ENCODE measurements at places on chromosomes 1 and 21.

DNA sequence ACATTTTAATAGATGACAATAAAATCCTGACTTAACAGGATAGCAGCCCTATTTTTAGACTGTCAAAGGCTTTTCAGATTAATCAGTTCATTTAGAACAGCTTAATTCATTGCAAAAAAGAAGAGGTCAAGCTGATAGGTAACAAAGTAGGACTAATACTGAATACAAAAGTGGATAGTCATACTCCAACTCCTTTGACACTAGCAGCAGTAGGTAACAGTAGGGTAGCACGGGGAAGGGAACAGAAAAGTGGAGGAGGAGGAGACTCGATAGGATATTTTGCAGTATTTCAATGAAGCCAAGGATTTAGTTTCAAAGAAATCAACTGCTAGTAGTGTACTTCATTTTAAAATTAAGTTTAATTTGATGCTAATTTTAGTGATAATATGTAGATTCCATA is 51.1 kb downstream of the USP1 start:
- no peak for DNase-seq

DNA sequence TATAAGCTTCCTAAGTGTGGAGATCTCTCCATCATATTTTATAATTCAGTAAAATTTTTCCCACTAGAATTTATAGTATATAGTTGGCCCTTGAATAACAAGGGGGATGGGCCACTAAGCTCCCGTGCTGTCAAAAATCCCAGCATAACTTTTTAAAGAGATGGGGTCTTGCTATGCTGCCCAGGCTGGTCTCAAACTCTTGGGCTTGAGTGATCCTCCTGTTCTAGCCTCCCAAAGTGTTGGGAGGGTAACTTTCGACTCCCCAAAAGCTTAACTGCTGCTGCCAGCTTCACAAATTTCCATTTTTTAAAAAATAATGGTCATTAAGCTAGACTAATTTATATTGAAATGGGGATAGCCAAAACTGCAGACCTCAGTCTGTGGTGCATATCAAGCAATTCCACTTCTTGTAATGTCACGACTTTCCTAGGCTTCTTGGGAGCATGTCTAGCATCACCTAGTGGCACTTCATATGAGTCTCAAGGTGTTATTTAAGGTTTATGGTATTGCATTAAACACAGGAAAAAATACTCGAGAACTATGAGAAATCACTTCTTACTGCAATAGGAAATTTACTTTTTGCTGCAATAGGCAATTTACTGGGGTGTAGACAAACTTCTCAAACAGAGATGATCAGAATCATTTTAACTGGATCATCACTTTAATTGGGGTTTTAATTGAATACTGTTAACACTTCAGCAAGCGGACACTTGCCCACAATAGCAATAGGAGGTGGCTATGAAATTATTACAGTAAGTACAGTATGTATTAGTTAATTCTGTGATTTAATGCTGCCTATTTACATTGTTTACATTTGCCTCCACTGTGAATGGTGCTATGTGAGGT is 19.3 kb upstream of the ACTA1 start:
- DNase-seq, result no peak

- DNase-seq, result no peak
Observed at GRCh38 chr1:107975851-107976250, 10.9 kb upstream of the VAV3 start.

- DNase-seq, result no peak
Observed at GRCh38 chr1:163071405-163072255, 2.5 kb downstream of the RGS4 start.

GRCh38 chr1:47769295-47769694 is 227.9 kb downstream of the TRABD2B start:
- no peak for DNase-seq

DNA sequence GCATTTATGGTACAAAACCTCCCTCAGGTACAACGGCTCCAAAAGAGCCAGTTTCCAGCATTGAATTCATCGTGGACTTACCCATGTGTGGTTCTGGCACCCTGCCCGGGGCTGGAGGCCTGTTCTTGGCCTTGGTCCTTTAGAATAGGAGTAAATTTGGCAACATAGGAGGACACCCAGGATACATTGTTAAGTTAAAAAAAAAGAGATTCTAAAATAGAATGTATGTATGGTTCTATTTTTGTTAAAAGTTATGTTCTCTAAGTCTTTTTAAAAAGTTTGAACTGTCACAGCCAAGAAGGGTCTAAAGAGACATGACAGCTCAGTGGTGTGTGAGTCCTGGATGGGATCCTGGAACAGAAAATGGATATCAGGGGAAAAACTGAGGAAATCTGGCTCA is 25.9 kb downstream of the EPHX1 start:
- DNase-seq, result no peak

- no peak for DNase-seq
Observed at GRCh38 chr1:163439471-163439870, 117.7 kb downstream of the NUF2 start.

GRCh38 chr21:43600642-43601402 is 58.5 kb downstream of the HSF2BP start:
- DNase-seq, result no peak

- DNase-seq, result no peak
Observed at GRCh38 chr1:199898654-199899053, 128.9 kb upstream of the NR5A2 start.

DNA sequence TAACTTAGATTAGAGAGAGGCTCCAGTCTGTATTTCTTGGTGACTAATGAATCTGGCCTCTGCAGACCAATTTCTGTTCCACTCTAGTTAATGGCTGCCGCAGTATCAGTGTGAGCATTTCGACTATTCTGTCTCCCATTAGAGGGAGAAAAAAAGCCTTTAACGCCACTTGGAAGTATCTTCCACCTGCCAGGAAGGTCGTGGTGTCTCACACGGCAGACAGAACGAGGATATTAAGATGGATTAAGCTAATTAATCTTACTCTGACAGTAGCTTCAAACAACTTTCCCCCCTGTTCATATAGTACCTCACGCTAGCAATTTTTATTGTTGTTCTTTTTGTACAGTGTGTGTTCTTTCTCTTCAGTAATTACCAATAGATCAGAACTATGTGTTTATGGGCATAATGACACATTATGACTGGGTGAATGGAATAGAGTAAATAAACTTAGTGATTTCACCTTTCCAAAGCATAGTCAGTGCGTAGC is 153.8 kb downstream of the ADGRL2 start:
- no peak for DNase-seq

DNA sequence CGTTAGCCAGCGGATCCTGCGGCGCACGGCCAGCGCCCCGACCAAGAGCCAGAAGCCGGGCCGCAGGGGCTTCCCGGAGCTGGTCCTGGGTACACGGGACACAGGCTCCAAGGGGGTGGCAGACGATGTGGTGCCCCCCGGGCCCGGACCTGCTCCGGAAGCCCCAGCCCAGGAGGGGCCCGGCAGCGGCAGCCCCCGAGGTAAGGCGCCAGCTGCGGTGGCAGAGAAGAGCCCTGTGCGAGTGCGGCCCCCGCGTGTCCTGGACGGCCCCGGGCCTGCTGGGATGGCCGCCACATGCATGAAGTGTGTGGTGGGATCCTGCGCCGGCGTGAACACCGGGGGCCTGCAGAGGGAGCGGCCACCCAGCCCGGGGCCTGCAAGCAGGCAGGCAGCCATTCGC is 24.2 kb downstream of the PANK4 start:
- DNase-seq, result no peak

- no peak for DNase-seq
Observed at GRCh38 chr1:100239961-100240360, 9.7 kb downstream of the DBT start.

DNA sequence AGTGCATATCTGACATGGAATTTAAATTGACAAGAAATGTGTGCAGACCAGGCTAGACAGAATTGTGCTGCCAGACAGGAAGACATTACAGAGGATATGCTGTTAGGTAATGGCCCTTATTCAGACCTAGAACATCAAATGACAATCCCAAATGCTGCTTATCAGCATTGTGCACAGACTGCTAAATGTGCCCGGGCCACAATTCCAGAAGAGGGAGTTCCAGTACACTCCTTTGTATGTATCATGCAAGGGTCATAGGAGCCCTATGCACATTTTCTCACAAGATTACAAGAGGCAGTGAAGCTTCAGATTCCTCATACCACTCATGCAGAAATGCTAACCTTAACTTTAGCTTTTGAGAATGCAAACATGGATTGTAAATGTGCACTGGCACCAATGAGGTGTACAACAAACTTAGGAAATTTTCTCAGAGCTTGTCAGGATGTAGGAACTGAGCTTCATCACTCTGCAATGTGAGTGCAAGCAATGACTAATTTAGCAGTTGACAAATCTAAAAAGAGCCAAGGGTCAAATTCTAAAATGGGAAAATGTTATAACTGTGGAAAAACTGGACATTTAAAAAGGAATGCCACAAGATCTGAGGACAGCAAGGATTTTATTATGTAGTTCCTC is 273.5 kb downstream of the COL11A1 start:
- DNase-seq, result no peak

DNA sequence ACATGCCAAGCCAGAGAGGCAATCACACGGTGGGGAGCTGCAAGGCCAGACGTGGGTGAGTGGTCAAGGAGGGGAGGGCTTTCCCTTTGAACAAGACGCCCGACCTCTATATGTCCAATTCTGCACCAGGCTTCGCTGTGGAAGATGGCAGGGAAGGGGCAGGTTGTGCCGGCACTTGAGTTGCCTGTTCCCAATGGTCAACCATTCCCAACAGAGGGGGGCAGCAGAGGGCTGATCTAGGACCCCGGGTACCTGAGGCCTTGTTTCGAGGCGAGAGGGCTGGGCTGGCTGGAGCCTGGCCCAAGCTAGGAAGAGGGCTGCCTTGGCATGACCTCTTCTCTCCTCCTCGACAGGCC is 64.9 kb downstream of the TMEM53 start:
- DNase-seq, result no peak

DNA sequence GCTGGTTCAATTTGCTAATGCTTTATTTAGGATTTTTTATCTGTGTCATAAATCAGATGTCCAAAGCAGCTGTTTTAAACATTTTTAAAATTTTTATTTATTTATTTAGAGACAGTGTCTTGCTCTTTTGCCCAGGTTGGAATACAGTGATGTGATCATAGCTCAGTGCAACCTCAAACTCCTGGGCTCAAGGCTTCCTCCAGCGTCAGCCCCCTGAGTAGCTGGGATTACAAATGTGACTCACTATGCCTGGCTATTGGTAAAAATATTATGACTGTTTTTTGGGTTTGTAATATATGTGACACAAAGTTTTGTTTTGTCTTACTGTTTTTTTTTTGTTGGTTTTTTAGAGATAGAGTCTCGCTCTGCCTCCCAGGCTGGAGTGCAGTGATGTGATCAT is 11.8 kb downstream of the ZBED6 start:
- DNase-seq, result no peak

- DNase-seq, result no peak
Observed at GRCh38 chr1:6314503-6314902, 53.6 kb upstream of the GPR153 start.

DNA sequence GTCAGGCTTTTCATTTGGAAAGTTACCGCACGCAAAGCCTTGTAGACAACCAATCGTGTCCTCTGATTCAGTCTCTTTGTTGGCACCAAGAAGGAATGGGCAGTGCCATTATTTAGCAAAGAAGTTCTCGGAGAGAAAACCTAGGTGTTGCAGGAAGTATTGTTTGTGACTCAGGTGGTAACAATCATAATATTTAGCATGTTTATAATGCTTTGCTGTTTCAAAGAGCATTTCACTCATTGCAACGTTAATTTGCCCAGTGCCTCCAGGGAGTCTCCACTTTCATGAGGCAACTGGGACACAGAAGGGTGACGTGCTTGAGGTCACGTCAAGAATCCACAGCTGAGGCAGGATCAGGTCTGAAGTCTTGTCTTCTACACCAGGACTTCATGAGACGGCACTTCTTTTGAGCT is 31.4 kb downstream of the STPG1 start:
- DNase-seq, result no peak

- peak; percentile 64 for DNase-seq
Observed at GRCh38 chr1:11037740-11038182, 9.3 kb downstream of the MASP2 start.

DNA sequence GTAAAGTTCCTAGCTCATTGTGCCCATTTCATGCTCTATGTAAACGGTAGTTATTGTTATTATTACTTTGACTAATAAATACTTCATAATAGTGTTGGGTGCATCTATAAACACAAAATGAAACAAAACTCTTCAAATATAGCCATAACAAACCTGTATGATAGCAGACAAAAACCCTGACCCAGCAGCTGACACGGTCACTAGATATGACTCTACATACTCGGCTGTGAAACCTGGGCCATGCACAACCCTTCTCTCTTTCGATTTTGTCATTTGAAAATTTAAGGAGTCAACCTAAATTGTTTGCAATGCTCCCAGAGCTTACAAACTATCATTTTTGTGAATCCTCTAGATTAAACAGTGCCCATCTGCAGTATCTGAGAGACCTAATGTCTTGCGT is 8.0 kb upstream of the RGS13 start:
- DNase-seq, result no peak

DNA sequence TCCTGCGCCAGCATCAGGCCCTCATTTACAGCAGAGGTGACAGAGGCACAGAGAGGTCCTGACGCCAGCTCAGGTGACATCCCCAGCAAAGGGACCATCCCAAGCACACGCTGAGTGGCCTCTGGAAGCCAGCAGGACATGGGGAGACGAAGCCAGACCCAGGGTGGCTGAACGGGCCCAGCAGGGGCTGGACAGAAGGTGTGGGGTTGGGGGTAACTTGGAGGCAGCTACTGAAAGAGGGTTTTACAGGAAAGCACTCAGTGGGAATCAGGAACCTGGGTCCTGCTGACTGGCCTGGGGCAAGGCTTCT is 1.6 kb upstream of the ARHGEF16 start:
- no peak for DNase-seq

- DNase-seq, result no peak
Observed at GRCh38 chr1:24535021-24535424, 20.9 kb upstream of the NCMAP start.

GRCh38 chr21:31946231-31946630 is 73.4 kb downstream of the HUNK start:
- no peak for DNase-seq

DNA sequence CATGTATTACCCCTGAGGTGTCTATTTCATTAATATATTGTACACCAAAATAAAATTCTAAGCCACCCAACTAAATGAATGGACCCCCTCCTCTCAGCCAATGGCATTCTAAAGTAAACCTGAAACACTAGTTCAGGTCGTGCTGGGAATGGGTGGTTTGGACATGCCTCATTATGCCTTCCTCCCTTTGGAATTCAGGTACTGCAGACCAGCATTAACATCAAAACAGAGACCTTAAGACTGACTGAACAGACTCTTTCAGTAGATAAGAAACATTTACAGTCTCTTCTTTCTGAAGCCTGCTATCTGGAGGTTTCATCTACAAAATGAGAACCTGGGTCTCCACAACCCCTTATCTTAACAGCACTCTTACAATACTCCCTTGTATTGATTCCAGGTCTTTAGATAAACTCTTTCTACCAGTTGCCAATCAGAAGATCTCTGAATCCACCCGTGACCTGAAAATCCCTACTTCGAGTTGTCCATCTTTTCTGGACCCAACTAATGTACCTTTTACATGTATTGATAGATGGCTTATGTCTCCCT is 93.6 kb downstream of the PKN2 start:
- no peak for DNase-seq
